ENCODE measurements at places on chromosomes 2 and 18.

GRCh38 chr18:8800876-8801262 is 95.5 kb downstream of the MTCL1 start:
- no peak for ATAC-seq

GRCh38 chr2:36406296-36406695 is 50.7 kb downstream of the CRIM1 start:
- ATAC-seq, result no peak

- ATAC-seq, result no peak
These were observed 37.0 kb downstream of the STAT4 start for GRCh38 chr2:191113761-191114160.

- peak; percentile 53 for ATAC-seq
These were observed 27.3 kb downstream of the SLC4A10 start for GRCh38 chr2:161651547-161651946.

DNA sequence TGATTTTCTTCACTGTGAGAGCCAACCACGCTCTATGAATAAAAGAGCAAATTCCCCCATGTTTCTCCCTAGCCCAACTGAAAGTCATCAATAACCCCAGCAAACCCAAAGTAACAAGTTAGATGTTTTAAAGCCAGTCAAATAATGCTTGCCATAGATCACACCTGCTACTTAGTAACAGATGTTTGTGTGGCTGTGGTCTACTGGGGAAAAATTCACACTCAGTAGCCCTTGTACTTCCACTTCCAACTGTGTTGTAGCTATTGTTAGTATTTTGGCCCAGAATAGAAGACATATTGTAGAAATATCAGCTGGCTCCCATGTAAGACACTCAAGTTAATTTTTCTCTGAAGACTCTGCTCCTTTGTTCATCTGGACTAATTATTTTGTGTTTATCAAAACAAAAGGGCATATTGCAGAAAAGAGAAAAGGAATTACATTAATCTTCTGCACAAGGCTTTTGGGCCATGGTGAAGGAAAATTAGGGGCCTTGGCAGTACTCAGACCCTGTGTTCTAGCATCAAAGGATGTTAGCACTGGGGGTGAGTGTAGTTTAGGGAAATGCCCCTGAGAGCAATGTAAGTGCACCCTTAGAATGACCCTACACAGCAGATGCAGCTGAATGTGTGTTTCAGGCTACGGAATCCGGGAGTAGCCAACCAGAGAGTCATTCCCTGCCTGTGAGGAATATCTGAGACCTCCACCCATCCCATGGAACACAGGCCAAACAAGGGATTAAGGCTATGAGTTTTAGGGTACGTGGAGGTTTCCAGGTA is 521.9 kb downstream of the EPHA4 start:
- no peak for ATAC-seq

DNA sequence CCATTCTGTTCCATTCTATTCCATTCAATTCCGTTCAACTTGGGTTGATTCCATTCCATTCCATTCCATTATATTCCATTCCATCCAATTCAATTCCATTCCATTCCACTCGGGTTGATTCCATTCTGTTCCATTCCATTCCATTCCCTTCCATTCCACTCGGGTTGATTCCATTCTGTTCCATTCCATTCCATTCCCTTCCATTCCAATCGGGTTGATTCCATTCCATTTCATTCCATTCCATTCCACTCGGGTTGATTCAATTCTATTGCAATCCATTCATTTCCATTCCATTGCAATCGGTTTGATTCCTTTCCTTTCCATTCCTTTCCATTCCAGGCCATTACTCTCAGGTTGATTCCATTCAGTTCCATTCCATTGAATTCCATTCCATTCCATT is 1138.4 kb downstream of the RPIA start:
- ATAC-seq, result no peak

GRCh38 chr2:234251326-234252271 is 201.1 kb downstream of the SPP2 start:
- ATAC-seq, result no peak

DNA sequence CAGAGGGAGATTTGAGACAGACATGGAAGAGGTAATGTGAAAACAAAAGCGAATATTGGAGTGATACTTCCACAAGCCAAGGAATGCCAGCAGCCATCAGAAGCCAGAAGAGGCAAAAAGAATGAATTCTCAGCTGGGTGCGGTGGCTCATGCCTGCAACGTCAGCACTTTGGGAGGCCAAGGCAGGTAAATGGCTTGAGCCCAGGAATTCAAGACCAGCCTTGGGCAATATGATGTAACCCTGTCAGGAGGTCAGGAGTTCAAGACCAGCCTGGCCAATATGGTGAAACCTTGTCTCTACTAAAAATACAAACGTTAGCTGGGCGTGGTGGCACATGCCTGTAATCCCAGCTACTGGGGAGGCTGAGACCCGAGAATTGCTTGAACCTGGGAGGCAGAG is 54.8 kb downstream of the FAM161A start:
- no peak for ATAC-seq

DNA sequence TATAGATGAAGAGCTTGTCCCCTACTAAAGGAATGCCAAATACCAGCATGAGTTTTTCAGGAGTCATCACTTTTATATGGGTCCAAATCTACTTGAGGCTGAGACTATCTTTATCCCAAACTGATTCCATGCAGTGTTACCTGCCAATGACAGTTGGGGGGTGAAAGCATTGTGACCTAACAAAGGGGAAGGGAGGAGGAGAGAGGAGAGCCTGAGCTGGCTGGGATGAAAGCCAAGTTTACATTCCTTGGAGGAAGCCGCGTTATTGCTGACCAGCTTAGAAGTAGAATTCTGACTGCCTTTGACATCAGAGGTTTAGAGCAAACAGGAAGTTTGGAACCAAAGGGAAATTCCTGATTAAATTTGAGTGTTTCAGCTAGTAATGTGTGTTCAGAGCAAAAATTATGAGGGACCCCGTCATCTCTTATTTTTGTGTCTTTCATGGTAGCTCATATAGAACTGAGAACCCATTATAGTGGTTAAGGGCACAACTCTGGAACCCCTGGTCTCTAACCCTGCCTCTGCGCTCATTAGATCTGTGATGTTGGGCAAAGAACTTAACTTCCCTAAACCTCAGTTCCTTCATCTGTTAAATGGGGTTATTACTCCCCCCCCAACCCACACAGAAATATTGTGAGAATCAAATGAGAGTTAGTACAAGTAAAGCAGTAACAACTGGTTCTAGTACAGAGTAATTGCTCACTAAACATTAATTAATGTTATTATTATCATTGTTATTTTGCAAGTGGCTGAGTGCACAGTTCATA is 199.3 kb upstream of the EPAS1 start:
- ATAC-seq, result no peak

- ATAC-seq, result no peak
These were observed 1188.5 kb upstream of the NRXN1 start for GRCh38 chr2:52220393-52220792.

GRCh38 chr18:8121942-8122480 is 487.2 kb upstream of the RAB12 start:
- ATAC-seq, result no peak

GRCh38 chr18:25033747-25034471 is 318.1 kb downstream of the ZNF521 start:
- no peak for ATAC-seq

- ATAC-seq, result no peak
These were observed 93.2 kb upstream of the GRB14 start for GRCh38 chr2:164714471-164714870.

- no peak for ATAC-seq
These were observed 37.3 kb upstream of the RNF152 start for GRCh38 chr18:61929881-61930640.

DNA sequence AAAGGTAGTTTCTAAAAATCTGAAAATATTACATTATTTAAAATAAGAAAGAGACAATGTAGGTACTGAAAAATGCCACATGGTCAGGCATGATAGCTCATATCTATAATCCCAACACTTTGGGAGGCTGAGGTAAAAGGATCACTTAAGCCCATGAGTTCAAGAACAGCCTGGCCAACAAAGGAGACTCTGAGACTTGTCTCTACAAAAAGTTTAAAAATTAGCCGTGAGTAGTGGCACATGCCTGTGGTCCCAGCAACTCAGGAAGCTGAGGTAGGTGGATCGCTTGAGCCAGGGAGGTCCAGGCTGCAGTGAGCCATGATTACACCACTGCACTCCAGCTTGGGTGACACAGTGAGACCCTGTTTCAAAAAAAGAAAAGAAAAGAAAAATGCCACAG is 21.8 kb downstream of the ATAD2B start:
- no peak for ATAC-seq

- no peak for ATAC-seq
These were observed 67.1 kb downstream of the CPS1 start for GRCh38 chr2:210623506-210623905.

- no peak for ATAC-seq
These were observed 5.1 kb downstream of the IL1B start for GRCh38 chr2:112831513-112831845.

DNA sequence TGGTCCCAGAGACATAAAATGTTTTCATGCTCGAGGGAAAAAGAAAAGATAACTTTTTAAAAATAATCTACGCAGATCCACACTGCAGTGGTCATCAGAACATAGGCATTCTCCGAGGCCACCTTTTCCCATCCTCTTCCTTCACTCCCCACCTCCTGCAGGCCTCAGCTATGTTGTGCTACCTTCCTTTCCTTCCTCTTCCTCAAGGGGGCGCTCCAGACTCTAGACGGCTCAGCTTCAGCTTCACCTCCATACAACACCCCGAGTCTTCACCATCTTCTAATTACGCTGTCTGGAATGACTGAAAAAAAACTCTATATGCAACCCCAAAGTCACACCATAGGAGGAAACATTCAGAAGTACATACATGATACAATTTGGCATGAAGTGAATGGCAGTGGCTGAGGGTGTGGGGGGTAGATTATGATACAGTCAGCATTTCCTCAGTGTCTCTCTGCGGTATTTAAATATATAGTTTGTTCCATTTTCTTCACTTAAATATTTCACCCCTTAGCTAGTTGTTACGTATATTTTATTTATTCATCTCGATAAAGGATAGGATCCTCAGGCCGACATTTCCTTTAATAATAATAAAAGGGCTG is 583.6 kb downstream of the IRS1 start:
- peak; percentile 53 for ATAC-seq

DNA sequence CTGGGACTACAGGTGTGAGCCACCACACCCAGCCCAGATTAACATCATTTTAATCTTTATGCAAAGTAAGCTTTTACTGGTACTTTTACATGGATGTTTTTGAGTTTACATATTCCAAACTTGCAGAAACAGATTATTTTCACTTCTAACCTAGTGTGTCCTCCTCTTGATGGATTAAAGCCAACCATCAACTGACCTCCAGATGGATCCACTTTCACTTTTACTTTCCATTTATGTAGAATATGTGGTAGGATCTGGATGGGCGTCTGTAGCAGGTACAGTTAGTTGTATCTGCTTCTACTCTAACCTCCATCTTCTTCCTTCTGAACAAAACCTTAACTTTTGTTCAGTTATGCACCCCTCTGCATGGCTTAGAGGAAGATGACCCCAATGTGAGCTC is 264.1 kb downstream of the CDH20 start:
- no peak for ATAC-seq

DNA sequence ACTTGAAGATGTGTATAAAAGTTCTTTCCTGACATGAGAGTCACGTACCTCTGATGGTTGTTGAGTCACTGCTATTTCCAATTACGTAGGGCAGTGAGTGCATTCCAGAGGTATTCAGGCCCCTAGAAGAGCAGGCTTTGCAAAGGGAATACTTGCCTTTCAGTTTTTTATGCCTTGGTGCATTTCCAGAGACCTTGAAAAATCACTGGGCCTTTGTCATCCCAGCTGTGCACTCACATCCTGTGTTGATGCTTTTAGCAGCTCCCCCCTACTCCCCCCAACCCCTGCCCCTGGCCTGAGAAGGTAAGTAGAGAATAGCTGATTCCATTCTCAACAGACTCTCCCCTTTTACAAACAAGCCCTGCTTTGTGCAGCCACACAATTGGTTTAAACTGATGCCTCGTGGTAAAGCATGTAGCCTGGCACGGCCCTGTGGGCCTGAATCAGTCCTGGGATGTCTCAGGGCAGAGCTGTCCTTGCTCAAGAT is 174.2 kb downstream of the PRPF40A start:
- no peak for ATAC-seq

DNA sequence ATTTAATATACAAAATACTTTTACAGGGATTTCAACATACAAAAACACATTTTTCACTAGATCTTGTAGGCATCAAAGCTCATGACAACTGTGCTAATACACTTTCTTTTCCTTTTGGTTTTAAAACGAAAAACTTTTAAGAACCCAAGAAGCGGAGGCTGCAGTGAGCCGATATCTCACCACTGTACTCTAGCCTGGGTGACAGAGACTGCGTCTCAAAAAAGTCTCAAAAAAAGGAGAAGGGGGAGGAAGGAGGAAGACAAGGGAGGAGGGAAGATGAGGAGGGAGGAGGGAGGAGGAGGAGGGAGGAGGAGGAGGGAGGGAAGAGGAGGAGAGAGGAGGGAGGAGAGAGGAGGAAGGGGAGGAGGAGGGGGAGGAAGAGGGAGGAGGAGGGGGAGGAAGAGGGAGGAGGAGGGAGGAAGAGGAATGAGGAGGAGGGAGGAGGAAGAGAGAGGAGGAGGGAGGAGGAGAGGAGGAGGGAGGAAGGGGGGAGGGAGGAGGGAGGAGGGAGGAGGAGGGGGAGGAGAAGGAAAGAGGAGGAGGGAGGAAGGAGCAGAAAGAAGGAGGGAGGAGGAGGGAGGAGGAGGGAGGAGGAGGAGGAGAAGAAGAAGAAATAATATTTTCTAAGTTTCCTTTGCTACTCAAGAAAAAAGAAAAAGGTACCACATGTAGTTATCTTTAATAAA is 13.8 kb downstream of the ROCK2 start:
- ATAC-seq, result no peak

- no peak for ATAC-seq
These were observed 179.6 kb downstream of the KLHL29 start for GRCh38 chr2:23564615-23564960.

DNA sequence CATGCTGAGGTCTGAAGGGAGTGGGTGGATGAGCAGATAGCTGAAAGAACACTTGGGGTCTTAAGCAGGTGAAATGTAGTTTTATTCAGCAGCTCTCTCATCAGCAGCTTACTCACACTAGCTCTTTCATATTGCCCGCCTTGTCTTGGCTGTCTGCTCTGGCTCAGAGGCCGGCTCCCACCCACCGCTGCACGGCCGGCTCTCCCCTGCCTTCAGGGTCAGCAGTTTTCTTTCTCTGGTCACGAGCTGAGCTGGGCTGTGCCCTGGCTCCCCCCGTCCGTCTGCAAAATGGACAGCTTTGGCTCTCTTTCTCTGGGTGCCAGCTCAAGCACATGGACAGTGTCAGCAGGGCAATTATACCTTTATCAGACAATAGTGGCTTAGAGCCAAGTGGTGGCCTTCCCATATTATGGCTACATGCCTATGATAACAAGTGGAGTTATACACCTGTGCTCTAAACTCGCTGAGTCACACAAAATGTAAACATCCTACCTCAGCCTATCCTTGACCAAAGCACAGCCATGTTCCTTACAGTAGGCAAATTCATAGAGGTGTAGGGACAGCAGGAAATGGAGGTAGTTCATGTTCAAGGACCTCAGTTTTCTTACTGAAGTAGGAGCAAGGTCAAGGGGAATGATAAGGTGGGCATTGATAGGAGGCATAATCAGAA is 224.8 kb downstream of the SOCS6 start:
- ATAC-seq, result no peak

DNA sequence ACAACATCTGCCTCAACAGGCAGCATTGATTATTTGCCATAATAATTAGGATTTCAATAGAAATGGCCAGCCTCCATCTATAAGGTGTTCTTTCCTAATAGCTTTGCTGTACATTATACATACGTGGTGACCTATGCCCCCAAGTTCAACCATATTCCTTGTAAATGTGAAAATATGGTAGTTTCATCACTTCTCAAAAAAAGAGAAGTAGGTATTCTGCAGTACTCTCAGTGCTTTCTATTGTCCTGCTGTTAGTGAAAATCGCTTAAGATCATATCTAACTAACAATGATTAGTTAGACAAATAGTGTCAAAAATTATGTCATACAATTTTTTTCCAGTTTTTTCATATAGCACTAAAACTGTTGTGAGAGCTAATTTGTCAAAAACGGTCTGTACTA is 79.6 kb downstream of the SLC4A10 start:
- ATAC-seq, result no peak
